Jurkat, Clone E6-1 (cell line): ENCODE measurements at places on chromosomes 2 and 18.
A peak's percentile ranks its signal among the peaks of the same experiment; 100 is the strongest.

DNA sequence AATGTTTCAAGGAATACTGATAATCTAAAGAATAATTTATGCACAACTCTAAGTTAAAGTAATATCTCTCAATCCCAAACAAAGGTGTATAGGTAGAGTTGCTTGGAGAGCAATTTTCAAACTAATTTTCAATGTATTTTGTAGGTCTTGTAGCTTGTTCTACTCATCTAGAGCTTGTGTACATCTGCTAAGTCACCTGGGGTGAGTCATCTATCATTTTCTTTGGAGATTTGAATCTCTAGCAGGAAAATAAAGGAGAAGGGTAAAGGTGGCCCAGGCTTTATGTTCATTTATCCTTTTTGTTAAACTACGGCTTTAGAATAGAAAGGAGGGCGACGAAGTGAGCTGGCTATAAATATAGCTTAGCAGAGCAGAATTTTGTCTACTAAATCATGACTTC is 76.8 kb upstream of the THUMPD2 start:
- DNase-seq, result no peak

DNA sequence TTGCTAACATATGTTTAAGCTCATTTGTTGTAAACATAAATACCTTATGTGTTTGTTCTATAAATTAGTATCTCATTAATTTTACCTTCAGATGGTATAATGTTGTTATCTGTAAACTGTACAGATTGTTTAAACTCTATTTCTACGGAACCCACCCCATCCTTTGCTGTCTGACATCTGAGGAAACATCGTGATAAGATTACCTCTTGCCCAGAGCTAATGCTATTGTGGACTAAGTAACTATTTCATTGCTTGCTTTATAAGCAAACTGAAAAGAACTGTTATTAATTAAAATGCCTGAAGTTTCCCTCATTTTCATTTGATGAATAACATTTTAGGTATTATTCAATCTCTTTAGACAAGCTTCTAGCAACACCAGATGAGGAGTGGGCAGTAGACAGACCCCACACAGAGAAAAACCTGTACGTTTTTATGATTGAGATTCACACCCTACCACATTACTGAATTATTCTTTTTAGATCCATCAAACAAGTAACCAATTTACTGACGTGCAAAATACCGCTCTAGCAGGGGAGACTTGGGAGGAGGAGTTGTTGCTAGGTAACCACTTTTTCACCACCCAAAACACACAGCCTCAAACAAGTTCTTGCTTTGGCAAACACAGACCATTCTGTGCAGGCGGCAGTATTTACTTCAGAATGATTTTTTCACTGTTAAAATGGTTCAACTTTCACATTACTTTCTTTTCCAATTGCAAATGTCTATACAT is 1.9 kb upstream of the SYT4 start:
- DNase-seq, result peak; percentile 74

- no peak for DNase-seq
These were observed 62.4 kb downstream of the TET3 start for GRCh38 chr2:74047152-74047551.

DNA sequence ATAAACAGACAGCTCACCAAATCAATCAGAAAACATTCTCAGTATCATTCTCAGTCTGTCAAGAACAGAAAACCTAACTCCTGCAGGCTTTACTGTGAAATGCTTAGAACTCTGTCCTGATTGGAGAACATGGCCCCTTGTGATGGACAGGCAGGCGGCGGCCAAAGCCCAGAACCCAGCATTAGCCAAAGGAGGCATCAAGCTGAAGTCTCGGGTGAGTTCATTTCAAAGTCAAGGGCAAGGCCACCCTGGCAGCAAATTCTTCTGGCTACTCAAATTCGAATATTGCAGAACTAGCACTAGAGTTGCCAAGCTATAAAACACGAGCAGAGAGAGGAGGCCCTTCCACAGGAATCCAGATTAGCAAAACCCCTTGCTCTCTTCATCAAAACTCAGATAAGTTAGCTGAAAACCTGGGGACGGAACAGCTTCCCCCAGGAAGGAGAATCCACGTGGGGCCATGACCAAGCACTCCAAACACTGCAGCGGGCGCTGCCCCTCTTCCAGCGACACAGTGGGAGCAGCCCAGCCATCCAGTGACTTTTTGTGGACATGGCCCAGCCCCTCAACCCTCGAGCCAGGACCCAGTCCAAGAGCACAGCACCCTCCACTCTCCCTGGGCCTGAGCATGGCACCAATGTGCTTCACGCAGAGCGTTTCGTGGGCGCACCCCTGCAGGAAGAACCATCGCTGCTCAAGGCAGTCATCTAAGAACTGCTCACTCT is 98.6 kb downstream of the HDAC4 start:
- DNase-seq, result no peak

DNA sequence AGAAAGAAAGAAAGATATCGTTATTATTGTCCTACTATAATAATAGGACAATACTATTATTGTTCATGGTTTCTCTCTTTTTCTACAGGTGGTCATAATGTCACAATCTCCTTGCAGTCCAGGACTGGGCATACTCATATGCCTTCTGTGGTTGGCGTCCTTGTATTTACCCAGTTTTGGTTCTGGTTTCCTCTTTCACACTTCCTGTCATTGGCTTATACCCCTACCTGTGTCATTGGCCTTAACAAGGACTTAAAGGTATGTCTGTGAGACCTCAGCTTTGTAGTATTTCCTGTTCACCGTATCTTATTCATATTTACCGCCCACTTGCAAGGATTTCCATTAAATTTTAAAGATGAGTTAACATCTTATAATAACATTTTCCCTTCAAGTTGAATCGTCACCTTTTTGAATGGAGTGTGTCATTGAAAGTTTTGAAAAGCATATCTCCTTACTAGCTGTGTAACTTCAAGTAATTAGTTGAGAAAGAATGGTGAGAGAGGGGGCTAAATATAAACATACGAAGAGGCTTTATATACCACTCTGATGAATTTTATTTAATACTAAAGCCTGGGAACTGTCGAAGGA is 36.5 kb upstream of the HTR2B start:
- DNase-seq, result no peak

- DNase-seq, result no peak
These were observed 241.6 kb downstream of the CDCA7 start for GRCh38 chr2:173596244-173596643.
